ENCODE measurements at places on chromosomes 1 and 21.

- DNase-seq, result no peak
Measured at GRCh38 chr1:201565771-201566528, 27.0 kb downstream of the NAV1 start.

DNA sequence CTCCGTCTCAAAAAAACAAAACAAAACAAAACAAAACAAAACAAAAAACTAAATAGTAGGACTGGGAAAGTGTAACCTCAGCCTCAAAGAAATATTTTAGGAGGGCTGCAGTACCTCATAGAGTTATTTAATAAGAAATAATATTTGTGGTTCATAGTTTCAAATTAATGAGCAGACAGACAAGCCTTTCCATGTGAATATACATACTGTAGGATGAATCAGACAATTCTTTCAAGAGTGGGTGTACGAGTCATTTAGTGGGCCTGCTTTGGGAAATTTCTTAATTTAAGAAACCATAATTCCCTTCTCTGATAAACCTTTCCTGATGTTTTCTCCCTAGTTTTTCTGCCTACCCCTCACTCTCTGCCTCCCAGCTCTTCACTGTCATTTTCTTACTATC, 52.5 kb downstream of the CDC14A start:
- no peak for DNase-seq

GRCh38 chr1:43803646-43804045, 96.3 kb downstream of the ST3GAL3 start:
- no peak for DNase-seq

DNA sequence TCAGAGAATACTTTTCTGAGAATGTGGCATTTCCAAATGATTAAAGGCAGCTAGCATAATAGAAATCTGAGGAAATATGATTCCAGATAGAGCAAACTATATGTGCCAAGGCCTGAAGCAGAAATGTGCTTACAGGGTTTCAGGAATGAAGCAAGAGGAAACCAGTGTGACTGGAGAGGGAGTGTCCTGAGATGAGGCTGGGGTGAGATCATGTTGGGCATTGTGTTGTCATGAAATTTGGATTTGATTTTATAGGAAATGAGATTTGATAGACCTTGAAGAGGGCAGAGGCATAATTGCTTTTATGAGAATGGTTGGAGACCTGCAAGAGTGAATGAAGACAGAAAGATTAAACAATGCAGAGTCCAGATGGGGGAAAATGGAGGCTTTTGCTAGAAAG, 338.1 kb upstream of the SNX7 start:
- DNase-seq, result no peak

- no peak for DNase-seq
Measured at GRCh38 chr21:15421441-15421881, 308.3 kb upstream of the USP25 start.

- DNase-seq, result peak; percentile 81
Measured at GRCh38 chr1:37556712-37557196, at the start of gene DNALI1. DNALI1 (plus strand) TSS chr1:37556940; CDS start chr1:37556995, 55 bp downstream.

GRCh38 chr1:69898403-69898947, 306.9 kb downstream of the LRRC40 start:
- no peak for DNase-seq
